Ovary (tissue), 10 donors: ENCODE measurements at places on chromosomes 3 and 15.

DNA sequence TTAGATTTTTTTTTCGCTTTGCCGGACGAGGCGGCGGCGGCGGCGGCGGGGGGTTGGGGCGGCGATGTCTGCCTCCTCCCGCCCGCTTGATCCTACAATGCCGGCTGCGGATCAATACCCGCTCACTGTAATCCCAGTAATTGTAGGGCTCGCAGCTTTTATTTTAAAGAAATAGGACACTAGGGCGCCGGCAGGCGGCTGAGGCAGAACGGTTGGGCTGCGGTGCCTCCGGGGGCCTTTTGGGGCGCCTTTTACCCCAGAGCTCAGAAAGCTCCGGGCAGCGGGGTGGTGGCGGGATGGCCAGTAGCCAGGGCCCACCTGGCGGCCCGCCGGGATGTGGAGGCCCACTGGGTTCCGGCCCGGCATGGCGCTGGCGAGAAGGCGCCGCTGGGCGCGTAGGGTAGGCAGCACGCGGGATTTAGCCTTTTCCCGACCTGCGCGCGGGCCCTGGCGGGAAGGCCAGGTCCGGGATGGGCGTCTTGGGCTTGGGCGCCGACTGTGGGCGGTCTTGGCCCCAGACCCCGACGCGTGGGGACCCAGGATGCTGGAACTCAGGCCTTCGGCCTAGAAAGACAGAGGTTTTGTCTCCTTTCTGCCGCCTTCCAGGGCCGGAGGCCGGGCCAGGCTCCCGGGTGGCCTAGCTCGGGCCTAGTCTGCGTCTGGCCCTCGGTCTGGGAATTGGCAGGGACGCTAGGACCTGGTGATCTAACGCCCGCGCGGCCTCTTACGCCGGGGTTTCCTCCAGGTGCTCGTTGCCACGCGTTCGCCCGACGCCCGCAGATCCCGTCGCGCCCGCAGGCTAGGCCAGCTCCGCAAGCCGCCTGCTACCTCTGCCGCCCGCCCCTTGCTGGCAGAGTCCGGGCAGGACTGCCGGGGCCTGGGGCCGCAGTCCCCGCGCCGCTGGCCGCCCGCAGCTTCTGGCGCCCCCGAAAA, 15.5 kb upstream of the ONECUT1 start:
- DNase-seq, result no peak

DNA sequence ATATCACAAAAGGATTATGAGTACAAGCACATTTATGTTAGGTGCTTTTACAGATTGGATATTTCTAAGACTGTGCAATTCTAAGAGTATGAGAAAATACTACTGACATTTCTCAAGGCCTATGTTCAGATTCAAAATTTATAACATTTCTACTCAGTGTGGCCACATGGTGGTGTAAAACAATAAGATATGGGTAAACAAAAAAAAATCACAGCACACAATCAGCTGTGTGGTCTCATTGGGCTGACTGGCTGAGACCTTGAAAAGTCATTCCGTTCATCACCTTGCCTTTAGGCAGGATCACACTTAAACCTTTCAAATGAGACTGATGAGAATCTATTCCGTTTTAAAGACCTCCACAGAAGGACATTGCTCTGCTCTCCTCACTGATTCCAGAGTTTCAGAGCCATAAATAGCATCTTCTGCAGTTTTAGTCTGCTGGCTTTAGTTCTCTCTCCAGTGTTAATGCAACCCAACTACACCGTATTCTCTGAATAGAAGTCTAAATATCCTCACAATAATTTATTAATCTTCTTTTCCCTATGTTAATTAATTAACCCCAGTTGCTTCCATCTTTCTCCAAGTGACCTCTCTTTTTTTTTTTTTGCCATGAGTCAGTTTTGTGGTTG, 158.2 kb downstream of the SPATA16 start:
- no peak for DNase-seq

DNA sequence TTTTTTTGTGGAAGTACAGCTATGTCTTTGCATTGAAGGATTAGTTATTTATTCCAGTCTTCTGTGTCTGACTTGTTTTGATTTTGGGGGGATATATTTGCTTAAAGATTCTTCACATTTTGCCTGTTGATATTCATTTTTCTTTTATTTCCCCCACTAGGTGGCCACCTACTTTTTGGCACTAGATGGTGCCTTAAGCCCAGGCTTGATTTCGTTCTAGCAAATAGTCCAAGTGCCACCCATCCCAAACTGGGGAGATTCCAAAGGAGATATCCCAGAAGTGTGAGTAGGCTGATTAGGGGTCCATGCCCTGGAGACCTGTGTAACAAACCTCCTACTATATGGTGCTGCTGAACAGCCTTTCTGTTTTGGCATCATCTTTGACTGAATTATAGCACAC, 80.0 kb upstream of the SPATA16 start:
- DNase-seq, result no peak

DNA sequence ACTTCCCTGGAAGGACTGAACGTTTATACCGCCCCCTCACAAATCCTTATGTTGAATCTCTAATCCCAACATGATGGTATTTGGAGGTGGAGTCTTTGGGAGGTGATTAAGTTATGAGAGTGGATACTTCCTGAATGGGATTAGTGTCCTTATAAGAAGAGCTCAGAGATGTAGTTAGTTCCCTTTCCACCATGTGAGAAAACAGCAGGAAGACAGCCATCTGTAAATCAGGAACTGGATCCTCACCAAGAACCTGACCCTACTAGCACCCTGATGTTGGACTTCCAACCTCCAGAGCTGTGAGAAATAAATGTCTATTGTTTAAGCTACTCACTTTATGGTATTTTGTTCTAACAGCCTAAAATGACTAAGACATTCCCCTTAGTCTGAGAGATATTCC, 33.3 kb upstream of the SACM1L start:
- no peak for DNase-seq

- DNase-seq, result no peak
These were observed 77.4 kb upstream of the SLC4A7 start for GRCh38 chr3:27561576-27561975.

- no peak for DNase-seq
These were observed 18.0 kb downstream of the ICE2 start for GRCh38 chr15:60460931-60461330.

DNA sequence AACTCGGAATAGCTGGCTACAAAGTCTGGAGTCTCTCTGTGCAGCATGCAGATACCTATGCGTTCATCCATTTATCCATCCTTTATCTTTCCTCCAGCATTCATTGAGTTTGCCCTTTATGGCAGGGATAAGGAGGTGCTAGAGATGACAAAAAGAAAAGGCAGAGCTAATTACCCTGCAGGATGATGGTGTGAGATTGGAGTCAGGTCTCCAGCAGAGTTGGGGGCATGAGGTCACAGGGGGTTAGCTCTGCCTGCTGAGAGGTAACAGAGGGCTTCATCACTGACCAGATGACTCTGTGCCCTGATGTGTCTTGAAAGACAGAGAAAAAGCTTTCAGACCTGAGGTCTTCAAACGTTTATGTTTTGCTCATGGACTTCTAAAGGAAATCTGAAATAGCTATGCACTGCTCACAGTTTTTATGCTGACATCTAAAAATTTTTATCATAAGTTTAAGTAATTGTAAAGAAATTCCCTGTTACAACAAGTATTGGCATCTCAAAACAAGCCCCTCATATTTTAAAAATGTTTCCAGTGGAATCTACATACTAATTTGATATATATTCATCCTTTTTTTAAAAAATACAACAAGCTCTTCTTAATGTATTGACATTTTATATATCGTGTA, 132.3 kb upstream of the ANKRD28 start:
- DNase-seq, result no peak

- DNase-seq, result no peak
These were observed 96.2 kb upstream of the SEMA6D start for GRCh38 chr15:47620960-47621681.

DNA sequence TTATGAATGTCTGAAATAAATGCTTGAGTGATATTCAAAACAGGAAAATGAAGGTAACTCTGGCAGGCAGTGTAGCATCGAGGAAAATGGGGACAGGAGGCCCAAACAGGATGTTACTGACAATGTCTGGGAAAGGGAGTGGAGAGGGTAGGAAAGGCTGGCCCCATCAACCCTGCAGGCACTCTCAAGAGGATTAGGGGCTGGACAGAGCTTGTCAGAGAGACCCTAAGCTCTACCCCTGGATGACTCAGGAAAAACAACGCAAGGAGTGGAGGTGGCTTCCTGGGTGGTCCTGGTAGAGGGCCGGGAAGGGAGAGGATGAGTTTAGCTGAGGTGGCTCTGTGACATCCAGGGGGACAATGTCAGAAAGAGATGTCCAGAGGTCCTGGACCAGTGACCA, 106.0 kb downstream of the RYK start:
- no peak for DNase-seq

DNA sequence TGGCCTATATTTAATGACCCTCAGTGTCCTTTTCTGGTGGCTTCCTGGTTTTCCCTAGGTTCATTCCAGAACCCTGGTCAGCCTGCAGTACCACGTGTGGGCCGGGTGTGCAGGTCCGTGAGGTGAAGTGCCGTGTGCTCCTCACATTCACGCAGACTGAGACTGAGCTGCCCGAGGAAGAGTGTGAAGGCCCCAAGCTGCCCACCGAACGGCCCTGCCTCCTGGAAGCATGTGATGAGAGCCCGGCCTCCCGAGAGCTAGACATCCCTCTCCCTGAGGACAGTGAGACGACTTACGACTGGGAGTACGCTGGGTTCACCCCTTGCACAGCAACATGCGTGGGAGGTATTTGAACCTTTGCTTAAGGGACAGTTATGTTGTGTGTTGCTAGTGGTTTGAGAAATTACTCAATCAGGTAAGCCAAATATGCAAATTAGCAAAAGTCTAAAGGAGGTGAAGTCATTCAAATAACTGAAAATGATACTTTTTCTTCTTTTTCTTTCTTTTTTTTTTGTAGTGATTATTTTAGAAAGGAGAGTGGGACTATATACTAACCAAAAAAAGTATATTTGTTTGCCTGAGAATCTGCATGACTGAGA, 259.2 kb downstream of the ADAMTSL3 start:
- no peak for DNase-seq

- DNase-seq, result no peak
These were observed 934.0 kb downstream of the VGLL3 start for GRCh38 chr3:86056962-86057361.

- DNase-seq, result no peak
These were observed 242.8 kb downstream of the ZNF385D start for GRCh38 chr3:21508246-21508645.

DNA sequence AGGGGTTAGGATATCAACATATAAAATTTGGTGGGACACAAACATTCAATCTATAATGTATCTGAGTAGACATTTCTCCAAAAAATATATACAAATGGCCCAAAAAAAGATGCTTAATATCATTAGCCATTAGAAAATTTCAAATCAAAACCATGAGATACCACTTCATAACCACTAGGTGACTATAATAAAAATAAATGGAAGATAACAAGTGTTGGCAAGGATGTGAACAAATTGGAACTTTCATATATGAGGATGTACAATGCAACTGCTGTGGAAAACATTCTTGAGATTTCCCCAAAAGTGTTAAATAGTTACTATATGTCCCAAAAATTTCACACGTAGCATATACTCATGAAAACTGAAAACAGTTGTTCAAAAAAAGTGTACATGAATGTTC, 36.5 kb upstream of the WNT7A start:
- DNase-seq, result no peak

GRCh38 chr3:170440344-170440743, 21.7 kb downstream of the CLDN11 start:
- no peak for DNase-seq

GRCh38 chr3:71709908-71710511, 15.2 kb downstream of the EIF4E3 start:
- DNase-seq, result no peak

DNA sequence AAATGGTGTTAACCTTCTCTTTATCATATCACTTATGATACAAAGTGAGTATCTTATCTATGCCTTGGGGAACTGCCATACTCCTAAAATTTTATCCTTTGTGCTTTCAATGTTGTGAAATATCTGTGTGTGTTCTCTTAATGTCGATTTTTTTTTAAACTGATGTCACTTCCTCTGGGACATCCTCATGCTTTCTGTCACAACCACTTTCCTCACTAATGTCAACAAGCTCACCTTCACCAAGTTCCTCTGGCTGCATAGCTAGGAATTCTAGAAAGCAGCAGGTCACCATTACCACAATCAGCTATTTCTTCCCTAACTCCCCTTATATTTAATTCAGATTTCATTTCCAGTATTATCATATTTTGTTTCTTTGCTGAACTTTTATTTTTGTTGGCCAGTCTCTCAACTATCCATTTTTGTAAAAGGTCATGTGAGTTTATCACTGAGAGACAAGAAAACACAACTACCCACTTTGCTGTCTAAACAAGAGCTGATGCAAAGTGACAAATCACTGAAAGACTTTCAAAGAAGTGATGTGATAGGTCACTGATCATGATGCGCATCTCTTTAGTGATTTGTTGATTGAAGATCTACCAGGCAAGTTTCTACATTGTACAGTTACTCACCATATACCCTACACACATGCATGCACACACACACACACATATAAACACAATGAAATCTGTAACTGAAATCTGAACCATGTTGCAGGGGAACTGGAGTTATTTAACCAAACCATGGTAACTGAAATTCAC, 369.0 kb downstream of the ULK4 start:
- DNase-seq, result no peak

GRCh38 chr3:171401432-171401831, 58.8 kb downstream of the TNIK start:
- DNase-seq, result no peak

- no peak for DNase-seq
These were observed 39.2 kb upstream of the TFRC start for GRCh38 chr3:196121066-196121465.

DNA sequence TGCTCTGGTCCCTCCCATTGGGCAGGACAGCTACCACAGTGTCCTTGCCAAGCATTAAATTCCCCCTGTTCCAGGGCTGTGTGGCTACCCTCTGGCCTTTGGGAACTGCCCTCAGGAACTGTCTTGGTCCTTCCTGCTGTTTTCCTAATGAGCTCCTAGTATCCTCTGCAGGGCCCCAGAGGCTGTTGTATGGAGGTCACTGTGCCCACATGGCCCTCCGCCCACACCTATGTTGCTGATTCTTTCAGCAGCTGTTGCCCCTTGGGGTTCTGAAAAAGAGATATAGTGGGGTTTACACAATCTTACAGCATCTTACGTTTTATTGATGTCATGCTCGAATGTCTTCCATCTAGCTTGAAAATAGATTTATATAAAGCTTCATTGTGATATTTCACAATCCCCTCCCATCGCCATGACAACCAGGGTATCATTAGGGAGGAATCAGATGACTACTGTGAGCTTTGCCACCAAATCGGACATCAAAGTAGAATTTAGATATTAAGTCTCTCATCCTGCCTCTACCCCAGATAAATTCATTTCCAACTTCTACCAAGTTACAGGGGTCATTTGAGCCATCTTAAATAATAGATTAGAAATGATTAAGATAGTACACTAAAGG, 97.1 kb upstream of the NR2E3 start:
- DNase-seq, result no peak

DNA sequence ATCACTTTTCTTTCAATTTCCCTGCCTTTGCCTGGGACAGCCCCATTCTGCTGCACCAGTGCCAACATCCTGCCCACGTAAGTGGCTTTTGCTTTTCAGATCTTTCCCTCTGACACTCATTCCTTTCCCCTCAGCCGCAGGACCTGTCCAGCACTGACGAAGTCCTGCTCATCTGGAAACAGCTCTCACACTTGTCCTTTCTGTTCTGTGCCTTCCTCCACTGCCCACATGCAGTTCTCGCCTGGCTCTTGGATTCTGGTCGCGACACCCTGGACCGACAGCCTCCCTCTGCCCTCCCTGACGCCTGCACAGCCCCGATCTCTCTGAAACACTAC, 99.7 kb downstream of the ADCY5 start:
- DNase-seq, result no peak
